ENCODE measurements at places on chromosomes 3 and 15.

- DNase-seq: peak; percentile 22
Measured at GRCh38 chr3:182246870-182247269, 535.1 kb downstream of the SOX2 start.

DNA sequence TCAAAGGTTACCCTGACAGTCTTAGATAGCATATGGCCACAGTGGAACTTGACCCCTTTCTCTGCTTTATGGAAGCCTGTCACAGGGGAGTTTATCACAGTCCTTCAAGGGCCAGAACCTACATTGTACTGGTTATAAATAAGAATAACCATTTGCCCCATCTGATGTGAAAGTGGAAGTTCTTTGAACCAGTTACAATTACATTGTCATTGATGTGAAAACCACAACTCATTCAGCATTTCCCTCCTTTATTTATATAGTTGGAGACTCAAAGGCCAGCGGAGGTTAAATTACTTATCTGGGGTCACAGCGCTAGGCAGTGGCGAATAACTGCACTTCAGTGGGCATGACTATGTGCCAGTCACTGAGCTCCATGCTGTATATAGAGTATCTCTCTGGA lies 60.5 kb upstream of the TBC1D5 start:
- DNase-seq: no peak

DNA sequence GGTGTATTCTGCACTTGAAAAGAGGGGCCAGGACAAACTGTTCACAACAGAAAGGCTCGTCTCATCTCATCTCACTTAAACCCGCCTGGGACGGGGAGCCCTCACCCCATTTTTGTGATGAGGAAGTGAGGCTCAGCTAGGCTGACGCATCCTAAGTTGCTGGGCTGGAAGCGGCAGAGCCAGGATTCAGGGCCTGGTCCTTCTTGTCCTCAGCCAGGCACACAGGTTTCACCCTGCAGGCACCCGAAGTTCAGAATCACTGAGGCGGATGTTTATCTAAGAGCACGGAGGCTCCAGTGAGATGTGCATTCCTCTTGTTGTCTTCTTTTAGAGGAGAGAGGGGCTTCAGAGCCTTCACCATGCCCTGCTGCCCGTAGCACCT lies 51.1 kb upstream of the PLXNA1 start:
- DNase-seq: no peak

DNA sequence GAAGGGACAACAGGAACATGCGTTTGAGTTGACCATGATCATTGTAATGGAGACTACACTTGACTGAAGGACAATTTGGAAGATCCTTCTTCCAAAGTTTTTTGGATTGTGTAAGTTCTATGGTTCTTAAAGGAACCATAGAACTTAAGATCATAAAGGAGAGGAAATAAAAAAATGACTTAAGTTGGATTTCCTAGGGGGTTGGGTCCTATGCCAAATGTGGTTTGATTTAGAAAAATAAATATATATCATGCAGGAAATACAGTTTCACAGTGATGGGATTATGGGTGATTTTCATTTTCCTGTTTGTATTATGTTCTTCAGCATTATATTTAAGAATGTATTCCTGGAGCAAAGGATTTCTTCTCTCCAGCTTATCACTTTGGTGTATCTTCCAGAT lies 305.5 kb upstream of the DPH6 start:
- DNase-seq: no peak

GRCh38 chr3:109057616-109058015 lies 60.3 kb downstream of the MORC1 start:
- DNase-seq: no peak

GRCh38 chr3:131796558-131797198 lies 238.1 kb downstream of the CPNE4 start:
- no peak for DNase-seq

DNA sequence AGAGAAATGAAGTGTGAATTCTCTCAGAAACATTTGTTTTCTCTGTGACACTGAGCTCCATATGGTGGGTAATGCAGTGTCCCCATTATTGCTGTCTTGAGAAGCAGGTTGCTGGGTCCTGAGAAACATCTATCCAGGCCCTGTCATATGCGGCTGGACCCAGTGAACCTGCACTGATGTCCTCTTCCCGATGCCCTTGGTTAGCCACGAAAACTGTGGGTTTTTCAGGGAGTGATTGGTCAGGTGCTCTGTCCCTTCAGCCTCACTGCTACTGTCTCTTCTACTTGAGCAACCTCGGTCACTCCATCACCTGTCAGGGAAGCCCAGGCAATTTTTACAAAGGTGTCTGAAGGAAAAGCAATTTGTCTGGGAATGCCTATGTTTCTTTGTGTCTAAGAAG lies 77.0 kb downstream of the SLC7A14 start:
- no peak for DNase-seq

- DNase-seq: no peak
Measured at GRCh38 chr3:8256441-8257071, 245.1 kb upstream of the LMCD1 start.

DNA sequence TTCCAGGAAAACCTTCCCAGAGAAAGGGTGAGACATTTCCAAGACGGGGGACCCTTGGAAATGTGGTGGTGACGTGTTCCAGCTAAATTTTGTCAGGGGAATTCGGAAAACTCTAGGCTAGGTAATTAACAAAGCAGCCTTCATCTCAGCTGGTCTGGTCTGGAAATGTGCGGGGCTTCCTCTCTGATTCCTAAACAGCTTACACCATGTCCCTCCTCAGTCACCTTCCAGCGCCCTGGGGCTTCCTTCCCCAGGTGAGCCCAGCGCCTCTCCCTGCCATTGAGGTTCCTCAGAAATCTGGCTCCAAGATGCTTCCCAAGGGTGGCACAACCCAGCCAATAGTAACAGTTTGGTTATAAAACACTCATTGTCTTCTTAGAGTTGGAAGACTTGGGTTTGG lies 571 bp downstream of the ACAD9 start:
- DNase-seq: no peak

DNA sequence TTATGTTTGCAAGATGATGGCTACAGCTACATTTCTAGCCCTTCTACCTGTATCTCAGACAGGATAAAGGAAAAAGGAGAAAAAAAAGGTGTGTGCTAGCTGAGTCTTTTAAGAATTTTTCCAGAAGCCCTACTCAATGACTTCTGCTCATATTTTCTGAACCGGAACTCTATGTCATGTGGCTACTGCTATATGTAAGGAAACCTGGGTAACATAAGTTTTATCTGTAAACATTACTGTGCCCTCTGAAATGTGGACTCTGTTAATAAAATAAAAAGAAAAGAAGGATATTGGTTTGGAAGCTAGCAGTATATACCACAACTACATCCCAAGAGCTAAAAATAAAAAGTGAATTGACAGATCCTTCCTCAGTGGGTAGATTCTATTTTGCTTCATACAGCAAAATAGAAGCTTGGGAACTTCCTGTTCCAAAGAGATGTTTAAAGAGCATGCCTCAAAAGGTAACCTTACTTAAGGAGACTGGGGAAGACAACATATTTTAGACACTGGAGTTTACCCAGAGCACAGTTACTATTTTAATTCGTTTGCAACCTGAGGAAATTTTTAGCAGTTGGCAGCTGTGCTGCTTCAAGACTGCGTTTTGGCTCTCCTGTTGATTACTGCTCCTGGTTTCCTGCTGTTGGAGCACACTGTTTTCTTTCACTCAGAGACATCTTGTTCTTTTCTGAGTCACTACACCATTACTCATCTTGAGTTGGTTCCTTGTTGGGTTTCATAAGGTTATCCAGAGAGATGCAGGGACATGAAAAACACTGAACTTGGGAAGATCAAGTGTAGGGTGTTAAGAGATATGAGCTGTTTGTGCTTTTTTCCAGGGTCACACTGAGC lies 280.7 kb downstream of the NFKBIZ start:
- DNase-seq: peak; percentile 79

DNA sequence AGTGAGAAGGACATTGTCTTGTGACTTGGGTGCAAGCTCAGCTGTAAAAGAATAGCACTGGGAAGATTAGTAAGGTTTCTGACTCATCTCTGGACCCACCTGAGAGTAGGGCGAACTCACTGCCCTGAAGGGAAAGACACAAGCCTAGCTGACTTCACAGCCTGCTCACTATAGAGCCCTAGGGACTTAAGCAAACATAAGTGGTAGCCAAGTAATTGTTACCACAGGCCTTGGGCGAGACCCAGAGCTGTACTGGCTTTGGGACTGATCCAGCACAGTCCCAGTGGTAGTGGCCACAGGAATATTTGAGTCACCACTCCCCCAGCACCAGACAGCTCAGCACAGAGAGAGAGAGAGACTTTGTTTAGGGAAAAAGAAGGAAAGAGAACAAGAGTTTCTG lies 429.9 kb downstream of the TBL1XR1 start:
- DNase-seq: no peak

GRCh38 chr15:69158201-69158842 lies 2.1 kb upstream of the GLCE start:
- no peak for DNase-seq

GRCh38 chr3:4979428-4980228 lies at the start of gene BHLHE40:
Gene BHLHE40 (plus strand): TSS chr3:4979437. CDS start chr3:4979719, 282 bp downstream.
- no peak for DNase-seq

GRCh38 chr3:14323401-14324223 lies 78.8 kb upstream of the SLC6A6 start:
- no peak for DNase-seq

DNA sequence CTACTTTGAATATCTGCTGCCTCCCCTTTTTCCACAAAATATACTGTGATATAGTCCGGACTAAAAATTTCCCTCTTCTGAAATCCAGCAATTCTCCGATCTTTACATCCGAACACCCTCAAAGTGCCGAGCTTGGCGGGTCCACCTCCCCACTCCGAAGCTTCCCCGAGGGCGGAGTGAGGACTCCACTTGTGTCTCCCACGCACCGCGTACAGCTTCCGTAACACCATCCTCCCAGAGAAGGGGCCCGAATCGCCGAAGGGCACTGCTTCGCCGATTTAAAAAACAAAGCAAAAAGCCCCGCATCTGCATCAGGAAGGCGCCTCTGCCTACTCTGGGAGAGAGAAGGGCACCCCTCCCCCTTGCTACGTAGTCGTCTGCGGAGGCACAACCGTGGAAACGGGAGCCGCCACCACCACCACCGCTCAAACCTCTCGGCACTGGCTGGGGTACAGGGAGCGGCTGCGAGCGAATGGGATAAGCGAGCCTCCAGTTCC lies 551 bp downstream of the NCBP2 start:
- peak; percentile 74 for DNase-seq

DNA sequence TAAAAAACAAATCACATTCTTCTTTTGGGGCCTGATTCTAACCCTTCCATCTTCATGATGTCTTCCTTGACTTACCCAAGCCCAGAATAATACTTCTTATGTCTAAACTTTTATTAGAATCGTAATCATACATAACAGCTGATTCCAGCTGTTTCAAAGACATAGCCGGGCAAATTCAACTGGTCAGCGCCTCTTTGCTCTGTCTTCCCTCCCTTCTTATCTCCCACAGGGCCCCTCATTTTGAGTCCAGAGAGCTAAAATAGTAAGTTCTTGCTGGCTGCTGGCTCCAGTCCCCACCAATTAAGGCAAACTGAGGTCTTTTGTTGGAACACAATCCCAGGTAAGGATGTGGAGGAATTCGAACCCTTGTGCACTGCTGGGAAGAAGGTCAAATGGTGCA lies 108.6 kb downstream of the ADCY5 start:
- no peak for DNase-seq

GRCh38 chr3:21392526-21392925 lies 358.5 kb downstream of the ZNF385D start:
- DNase-seq: no peak

DNA sequence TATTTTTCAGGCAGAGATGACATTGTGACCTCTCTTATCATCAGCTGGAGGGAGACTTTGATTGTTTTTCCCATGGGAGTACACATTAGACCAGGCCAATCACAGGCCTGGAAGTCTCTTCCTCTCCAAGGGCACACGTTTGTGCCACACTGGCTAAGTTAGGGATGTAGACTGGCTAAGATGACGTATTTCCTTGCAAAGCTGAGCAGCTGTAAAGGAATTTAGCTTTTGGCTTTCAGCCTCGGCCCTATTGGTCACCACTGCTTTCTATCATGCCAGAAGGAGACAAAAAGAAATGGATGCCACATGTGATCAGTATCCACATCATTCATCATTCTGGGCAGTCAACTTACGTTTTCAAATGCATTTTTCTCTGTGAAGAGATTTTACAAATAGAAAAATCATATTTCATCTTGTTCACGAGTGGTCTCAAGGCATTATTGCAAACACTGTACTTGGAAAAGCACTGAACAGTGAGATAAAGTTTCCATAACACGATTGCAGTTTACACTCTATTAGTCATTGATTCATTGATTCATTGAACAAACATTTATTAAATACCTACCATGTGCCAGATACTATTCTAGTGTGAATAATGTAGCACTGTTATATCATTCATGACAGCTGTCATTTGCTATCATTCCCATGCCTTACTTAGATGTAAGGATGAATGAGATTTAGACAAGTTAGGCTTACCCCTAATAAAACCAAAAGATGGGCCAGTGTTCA lies 27.0 kb upstream of the RNF7 start:
- no peak for DNase-seq

DNA sequence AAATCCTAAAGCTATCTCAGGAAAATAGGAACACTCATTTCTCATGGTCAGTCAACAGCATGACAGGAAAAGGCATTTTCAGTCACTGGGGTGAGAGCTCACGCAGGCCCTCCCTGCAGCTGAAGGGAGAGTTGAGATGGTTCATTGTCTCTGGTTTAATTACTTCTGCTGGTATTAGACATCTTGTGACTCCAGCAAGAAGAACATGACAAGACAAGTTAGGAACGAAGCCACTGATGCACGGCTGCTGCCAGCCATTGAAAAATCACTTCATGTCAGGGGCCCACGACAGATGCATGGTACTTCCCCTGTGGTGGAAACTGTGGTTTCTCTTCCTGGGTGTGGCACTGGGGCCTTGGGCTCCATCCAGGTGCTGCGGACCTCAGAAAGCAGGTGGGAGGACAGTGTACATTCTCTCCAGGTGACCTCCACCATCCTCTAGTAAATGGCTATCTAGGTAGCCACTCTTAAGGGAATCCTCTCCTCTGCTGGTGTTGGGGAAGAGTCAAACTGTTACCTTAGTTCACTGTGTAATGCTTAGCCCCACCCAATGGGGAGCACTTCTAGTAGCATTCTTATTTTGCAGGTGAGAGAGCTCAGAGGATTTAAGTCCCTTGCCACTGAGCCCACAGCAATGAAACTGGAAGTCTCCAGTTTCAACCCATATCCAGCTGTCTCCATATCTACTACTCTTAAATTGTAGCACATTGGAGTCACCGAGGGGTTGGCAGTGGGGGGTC lies 274.2 kb downstream of the LRTM1 start:
- DNase-seq: no peak

DNA sequence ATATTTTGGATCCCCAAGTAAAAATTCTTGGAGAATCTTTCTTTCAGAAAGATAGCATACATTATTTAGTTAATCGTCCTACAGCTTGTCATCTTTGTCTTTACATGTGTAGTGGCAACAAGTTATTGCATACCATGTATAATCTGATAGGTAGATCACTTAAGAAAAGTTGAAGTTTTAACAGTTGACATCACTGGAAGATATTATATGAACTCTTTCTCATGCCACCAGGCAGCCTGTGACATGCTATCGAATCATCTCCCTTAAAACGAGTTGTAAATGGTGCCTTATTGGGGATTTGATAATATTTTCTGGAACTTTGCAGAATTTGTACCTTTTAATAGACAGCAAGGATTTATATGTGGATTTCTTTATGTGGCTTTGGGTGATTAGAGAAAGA lies 8.7 kb downstream of the U2SURP start:
- no peak for DNase-seq
